Activated CD4-positive, alpha-beta T cell treated with anti-CD3 and anti-CD28 coated beads, Interleukin-10, Interleukin-2, amounts not matched to agents 100 ng/mL and 50 ng/mL, durations not matched to agents 16 hours and 8 hours (primary cell): ENCODE measurements at places on chromosomes 7 and 10.
A peak's percentile ranks its signal among the peaks of the same experiment; 100 is the strongest.

DNA sequence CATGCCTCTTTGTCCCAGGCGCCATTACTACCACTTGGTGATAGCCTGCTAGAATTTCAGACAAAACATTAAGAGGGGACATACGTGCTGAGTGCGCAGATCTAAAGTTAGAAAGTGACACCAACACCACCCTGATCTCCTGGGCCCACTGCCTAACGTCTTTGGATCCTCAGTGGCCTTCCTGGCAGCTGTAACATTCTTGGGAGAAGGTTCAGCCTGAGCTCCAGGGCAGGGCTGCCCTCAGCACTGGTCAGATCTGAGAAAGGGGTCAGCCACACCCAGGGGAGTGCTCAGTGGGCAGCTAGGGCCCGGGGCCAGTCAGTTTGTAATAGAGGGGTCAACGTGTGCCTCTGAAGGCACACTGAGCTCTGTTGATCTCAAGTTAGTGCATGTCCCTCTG is 48.4 kb downstream of the ZCCHC24 start:
- DNase-seq: no peak

DNA sequence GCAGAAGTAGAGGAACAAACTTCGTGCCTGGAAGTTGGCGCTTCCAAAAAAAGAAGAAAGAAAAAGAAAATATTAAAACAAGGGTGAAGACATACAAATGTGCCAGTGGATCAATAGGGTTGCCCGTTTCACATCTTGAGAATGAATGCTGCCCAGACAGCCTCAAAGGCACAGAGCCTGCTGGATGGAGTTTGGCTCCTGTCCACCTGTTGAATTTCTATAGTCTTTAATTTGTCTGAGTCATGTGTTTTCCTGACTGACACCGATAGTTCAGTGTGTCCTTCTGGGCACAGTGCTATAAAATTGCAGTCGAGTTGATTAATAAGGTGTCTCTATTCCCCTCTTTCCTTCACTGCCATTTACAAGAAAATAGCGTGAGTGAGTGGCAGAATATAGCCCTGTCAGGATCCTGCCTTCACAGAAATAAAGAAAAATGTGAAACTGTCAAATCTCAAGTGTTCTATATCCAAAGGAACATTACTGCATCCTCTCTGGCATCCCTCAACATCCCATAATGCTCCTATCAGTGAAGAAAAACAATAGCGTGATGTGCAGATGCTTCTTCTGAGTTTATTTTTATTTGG is 471.3 kb upstream of the AUTS2 start:
- no peak for DNase-seq

DNA sequence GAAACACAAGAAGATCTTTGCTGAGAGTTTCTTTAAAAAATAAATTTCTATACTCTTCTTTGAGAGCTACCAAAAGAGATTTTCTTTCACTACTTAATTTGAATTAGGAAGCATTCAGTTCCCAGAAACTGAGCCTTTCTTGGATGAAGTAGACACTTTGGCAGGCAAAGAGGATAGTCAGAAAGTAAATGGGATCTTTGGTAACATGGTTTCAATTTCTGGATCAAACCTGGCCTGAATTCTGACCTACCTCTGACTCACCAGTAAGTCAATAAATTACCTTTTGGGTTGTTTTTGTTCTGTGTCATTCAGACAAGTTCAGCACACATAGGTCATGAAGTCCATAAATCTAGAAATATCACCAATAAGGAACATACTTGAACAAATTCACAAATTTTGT is 26.8 kb upstream of the CABCOCO1 start:
- DNase-seq: no peak

DNA sequence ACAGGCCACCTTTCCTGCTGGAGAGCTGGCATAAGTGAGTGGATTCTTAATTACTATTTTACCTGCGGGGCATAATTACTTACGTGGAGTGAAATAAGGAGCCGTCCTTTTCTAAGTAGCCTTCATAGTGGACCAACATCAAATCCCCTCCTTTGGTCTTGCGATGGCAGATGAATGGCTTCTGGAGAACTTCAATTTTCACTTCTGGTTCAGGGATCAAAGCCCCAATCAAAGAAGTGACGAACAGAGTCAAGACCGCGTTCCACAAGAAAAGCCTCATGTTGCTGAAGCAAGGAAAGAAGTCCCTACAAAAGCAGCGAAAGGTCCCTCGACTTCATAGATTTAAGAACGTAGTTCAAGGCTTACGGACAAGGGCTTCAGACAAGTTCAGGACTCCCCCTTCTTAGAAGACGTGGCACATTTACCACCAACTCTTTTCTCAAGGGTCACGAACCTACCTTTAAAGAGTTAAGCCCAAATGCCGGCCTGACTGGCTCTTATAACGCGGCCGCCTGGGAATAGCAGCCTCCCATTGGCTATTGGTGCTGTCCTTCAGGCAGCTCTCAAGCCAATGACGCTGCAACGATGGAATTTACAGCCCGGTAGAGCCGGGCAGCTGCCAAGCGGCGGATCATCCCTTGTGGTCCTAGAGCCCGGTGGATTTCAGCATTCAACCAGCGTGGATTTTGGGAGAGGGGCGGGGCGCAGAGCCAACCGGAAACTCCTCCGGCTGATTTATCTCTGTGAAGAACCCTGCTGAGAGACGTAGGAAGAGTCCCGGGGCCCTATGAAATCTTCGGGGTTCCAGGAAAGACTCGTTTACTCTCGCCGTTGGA is at the start of gene FKBP14:
Gene FKBP14 (minus strand): TSS at position 474 of the 836 bp plus-strand sequence. CDS start 194 bp downstream, at position 280.
- DNase-seq: peak; percentile 97

GRCh38 chr10:6052247-6053221 is 9.6 kb downstream of the IL2RA start:
- DNase-seq: peak; percentile 91

DNA sequence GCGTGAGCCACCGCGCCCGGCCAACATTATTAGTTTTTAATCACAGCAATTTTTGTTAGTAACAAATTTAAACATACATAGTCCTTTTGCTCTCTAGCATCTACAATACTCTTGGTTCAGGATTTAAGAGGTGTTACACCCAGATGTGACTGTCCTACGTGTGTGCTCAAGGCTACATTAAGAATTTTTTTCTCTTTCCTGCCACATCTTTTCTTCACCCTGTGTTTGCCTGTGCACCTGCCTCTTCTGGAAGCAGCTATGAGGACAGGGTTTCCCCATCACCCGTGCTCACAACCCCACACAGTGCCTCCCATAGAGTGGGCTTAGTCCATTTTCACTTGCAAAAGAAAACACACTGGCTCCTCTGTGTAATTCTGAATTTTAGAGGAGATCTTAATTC is 186.7 kb upstream of the KLF6 start:
- no peak for DNase-seq

DNA sequence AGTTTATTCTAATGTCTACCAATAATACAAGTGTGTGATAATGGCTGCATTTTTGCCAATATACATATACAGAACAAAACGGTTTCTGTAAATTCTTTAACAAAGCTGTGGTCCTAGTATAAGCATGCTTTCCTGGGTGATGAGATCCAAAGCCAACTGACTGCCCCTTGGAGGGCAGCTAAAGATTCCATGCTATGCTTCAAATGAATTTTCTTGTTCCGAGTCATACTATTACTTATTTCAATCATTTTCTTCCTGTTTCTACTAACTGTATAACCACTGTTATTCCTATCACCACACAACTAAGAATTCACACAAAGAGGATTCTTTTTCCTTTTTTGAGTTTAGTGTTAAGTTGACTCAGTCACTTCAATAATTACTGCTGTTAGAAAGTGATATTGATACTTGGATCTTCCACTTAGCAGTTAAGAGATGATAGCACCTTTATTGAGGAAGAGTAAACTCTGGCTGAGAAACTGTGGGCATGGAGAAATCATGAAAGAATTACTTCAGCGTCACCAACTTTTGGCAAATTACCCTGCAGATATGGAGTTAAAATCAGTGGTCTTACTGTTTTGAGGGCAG is 197.5 kb downstream of the ARL4A start:
- DNase-seq: peak; percentile 16

DNA sequence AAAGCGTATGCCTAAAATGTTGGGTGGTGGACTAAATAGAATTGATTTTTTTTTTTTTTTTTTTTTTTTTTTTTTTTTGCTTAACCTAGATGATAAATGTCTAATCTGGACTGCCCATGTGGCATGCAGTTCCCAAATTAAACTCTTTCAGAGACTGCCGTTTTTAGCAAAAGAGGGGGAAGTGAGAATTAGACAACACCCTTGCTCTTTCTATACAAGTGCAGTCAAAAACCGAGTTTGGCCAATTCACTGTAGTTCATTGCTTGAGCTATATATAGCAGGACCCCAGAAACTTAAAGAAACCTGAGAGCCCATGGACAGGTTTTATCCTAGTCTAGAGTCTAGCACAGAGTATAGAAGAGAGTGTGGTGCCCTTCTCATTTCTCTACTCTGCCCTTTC is 141.9 kb downstream of the GRM3 start:
- DNase-seq: no peak

- DNase-seq: no peak
These were observed 23.9 kb downstream of the SLC18A2 start for GRCh38 chr10:117264782-117265181.

- DNase-seq: peak; percentile 1
These were observed 644.4 kb downstream of the GRM8 start for GRCh38 chr7:126608339-126608776.

DNA sequence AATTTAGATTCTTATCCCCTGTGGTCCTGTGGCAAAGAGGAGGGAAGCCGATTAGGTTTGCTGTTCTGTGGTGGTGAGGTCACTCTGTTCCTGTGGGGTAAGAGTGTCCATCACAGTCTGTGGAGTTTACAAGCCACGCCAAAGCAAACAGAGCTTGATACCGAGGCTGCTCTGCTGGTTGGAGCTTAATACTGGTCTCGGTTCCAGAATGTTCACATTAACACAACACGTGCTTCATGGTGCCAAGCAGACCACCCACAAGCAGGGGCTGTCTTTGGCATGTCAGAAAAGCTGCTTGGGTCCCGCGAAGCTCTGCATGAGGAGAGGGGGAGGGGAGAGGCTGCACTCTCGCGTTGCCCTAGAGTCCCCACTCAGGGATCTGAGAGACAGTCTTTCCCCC is 47.5 kb downstream of the DNAJB6 start:
- DNase-seq: no peak

- peak; percentile 64 for DNase-seq
These were observed 14.6 kb downstream of the GATA3 start for GRCh38 chr10:8069108-8069507.

- DNase-seq: peak; percentile 37
These were observed at the start of gene NT5C3A for GRCh38 chr7:33062023-33062781. Gene NT5C3A (minus strand): TSS chr7:33062776. CDS start chr7:33062705, 71 bp downstream.

- no peak for DNase-seq
These were observed 110.4 kb downstream of the PKD1L1 start for GRCh38 chr7:47837826-47838225.

- DNase-seq: no peak
These were observed 67.1 kb downstream of the PIP4K2A start for GRCh38 chr10:22647244-22647643.

DNA sequence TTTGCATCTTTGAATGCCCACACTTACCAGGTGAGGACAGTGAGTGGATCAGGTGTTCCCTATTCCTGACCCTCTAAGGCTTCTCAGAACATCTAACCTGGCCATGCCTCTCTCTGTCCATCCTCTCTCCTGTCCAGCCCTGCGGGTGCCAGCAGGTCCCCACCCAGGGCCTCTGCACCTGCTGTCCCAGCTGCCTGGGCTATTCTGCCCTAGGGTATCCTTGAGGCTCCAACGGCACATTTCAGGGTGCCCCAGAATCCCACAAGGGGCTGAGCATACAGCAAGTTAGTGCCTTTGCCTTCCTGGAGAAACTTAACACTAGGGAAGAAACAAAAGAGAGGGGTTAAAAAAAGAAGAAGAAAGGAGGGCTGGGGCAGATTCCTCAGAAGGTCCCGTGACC is 107.4 kb downstream of the UNCX start:
- DNase-seq: no peak

DNA sequence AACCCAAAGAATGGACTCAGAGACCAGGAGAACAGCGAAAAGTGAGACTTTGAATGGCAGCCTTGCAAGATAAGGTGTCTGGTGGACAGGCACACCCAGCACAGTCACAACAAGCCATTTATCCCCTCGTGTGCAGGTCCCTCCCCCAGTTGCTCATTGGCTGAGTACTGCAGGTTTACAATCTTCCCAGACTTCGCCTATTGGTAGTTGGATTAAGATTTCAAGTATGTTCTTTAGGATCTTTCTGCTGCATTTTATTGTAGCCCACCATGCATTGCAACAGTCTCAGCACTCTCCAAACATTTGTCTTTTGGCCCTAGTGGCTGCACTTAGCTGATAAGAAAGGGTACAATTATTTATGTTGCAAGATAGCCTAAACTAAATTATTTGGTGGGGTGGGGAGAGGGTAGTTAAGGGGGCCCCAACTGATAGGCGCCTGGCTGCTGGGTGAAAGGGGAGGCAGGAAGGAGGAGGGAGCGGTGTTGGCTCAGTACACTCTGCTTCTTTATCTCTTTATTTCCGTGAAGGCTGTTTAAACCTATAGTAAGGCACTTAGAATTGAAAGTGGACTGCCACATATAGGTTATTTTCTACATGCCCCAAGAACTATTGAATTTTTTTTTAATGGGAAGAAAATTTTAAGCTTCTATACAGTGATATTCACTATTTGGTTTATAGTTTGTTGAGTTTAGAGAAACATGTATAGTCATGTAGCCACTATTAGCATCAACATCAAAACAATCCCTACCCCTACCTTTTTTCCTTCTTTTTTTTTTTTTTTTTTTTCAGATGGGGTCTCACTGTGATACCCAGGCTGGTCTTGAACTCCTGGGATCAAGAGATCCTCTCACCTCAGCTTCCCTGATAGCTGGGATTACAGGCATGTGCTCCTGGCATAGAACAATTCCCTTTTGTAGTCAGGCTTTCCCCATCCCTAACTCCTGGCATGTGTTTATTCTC is 54.2 kb downstream of the GUSB start:
- no peak for DNase-seq

DNA sequence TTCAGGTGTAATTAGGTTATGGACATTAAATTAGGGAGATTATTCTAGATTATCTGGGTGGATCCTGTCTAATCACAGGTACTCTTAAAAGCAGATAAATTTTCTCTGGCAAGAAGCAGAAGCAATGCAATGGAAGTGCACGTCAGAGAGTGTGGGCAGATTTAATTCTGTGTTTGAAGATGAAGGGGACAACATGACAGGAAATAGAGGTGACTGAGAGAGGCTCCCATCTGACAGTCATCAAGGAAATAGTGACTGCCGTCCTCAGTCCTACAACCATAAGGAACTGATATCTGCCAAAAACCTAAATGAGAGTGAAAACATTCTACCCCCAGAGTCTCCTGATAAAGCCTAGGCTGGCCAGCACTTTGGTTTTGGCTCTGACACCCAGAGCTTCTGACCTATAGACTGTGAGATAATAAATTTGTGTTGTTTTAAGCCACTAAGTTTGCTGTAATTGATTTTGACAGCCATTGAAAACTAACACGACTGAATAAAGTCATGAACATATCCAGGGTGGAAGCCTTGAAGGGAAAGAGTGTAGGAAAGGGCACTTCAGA is 30.5 kb upstream of the DDX50 start:
- peak; percentile 7 for DNase-seq

GRCh38 chr10:52779541-52780390 is 7.2 kb upstream of the MBL2 start:
- DNase-seq: peak; percentile 57
